Right ventricle myocardium inferior (tissue), 1 donor: ENCODE measurements at places on chromosomes 13 and 19.

- no peak for DNase-seq
These were observed 147.5 kb downstream of the ZNF536 start for GRCh38 chr19:30519607-30520205.

DNA sequence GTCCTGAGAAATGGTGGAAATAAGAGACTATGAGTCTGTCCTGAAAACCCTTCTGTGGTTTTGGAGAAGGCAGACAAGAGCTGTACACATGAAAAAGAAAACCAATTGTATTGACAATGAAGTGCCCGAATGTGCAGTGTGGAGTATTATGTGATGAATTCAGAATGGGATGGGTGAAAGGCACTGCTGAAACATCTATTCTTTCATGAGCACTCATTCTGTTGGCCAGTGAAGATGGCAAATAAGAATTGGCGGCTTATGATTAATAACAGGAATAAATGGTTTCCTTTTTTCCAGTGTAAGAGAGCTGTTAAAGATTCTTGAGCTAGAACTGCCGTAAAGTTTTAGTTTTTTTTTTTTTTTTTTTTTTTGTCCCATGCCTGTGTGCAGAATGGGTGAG is 5.7 kb downstream of the POLR1D start:
- DNase-seq, result no peak

- DNase-seq, result no peak
These were observed 4.2 kb upstream of the RGL3 start for GRCh38 chr19:11423164-11423790.

DNA sequence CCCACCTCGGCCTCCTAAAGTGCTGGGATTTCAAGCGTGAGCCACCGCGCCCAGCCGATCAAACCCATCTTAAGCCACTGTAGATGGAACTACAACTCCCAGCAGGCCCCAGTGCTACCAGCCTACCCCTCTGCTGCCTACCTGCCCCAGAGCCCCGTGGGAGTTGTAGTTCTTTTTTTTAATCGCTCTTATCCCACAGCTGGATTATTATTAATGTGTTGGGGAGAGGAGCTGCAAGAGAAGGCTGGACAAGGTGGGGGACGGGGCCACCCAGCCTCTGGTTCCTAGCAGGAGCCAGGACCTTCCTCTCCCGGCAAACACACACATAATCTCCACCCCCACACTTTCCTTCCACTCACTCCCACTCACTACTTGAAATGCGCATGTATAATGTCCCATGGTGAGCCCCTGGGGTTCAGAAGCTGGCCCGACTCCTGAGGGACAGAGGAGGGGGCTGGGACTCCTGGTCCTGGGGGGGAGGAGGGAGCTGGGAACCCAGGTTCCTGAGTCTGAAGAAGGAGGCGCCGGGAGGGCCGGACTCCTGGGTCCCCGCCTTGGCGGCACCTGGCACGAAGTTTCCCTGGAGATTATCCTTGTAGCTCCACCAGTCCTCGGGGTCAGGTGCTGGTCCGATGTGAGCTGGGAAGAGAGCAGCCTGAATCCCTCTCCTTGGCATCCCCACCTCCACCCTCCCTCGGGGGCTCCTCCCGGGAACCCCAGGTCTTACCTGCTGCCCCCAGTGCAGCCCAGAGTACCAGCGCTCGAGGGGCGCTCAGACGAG is 958 bp downstream of the CA11 start:
- peak; percentile 85 for DNase-seq

DNA sequence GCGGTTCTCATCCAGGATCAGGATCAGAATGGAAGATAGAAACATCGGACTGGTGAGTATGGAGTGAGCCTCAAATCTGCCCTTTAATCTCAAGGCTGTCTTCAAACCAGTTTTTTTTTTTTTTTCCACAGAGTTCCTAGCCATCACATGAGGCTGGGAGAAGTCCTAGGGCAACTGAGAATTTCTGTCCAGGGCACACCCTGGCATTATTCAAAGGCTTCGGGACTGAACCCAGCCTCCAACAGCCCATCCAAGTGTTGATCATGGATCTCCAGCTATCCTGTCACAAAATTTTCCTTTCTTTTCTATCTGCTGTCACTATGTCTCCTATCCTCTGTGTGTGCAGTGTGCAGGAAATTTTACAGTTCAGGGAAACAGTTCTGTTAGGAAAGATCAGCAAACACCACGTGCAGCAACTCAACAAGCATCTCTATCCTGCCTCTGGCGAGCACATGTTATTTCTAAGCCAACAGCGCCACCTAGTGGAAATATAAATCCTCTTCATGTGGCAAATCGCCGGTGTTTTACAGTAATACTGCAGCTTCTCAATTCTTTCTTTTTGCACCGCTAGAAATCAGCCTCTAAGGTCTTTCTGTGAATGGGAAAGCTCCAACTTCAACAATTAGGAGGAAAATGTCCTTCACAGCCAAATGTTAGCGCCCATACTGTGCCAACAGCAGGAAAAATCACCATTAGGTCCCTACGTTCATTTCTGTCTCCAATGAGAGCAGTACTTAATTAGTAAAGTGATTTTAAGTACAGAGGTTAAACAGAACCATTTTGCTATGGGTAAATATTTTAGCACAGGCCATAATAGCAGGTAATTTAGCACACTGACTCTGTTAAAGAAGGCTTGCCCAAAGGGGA is 21.4 kb upstream of the ZNF181 start:
- DNase-seq, result no peak

- DNase-seq, result no peak
These were observed 30.3 kb downstream of the USPL1 start for GRCh38 chr13:30647824-30648521.

- no peak for DNase-seq
These were observed 3.4 kb downstream of the SPRY2 start for GRCh38 chr13:80337288-80338081.

DNA sequence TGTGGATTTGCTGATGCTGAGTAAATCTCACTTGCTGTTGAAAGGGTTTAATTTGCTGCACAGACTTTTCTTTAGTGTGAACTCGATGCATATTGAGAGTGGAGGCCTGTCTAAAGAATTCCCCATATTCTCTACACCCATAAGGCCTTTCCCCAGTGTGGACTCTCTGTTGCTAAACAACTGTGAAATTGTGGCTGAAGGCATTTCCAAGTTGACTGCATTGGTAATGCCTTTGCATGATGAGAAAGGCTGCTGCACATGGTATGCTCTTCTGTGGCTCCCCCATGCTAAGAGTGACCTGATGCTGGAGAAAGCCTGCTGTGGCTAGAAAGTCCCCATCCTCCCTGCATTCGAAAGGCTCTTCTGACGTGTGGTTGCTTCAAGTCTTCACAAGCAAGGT is 6.6 kb upstream of the ZNF599 start:
- no peak for DNase-seq

GRCh38 chr19:821825-822503 is at the start of gene PLPPR3:
PLPPR3 (minus strand) TSS chr19:821955; CDS start chr19:821559, 396 bp downstream.
- DNase-seq, result no peak

DNA sequence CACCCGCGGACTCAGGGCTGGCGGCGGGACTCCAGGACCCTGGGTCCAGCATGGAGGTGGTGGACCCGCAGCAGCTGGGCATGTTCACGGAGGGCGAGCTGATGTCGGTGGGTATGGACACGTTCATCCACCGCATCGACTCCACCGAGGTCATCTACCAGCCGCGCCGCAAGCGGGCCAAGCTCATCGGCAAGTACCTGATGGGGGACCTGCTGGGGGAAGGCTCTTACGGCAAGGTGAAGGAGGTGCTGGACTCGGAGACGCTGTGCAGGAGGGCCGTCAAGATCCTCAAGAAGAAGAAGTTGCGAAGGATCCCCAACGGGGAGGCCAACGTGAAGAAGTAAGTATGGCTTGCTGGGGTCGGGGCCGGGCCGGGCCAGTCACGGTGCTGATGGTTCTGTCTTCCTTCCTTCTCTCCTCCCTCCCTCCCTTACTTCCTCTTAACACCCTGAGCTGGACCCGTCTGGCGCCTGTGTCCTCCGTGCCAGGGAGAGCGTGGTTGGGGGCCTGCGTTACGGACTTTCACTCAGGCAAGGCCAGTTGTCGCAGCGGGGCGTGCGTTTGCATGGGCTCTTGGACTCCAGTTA is 1.4 kb downstream of the STK11 start:
- peak; percentile 86 for DNase-seq

- DNase-seq, result peak; percentile 66
These were observed 1.2 kb downstream of the SEMA6B start for GRCh38 chr19:4557971-4558941.

DNA sequence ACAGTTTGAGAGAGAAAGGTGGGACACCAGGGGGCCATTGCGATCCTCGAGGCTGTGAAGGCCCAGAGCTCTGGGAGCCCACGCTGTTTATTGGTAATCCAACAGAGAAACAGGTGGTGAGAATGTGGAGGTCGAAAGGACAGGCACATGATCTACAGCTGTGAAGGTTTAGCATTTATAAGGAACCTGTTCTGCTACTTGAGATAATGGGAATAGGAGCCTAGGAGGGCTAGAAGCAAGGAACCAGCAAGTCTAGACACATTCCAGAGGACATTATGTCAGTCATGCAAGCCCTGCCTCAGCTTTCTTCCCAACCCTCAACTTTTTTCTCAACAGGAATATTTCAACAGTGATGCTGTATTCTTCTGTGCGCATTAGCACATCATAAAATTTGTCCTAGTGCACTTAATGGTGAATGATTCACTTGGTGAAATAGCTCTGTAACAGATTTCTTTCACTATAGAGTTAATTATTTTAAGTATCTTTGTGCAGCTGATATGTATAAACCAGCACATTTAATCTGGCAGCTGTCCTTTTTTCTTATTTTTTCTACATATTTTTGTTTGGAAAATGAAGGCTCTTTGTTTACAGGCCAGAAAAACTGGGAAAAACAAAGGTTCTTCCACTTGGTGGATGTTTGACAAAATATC is 25.4 kb downstream of the ZNF90 start:
- no peak for DNase-seq

DNA sequence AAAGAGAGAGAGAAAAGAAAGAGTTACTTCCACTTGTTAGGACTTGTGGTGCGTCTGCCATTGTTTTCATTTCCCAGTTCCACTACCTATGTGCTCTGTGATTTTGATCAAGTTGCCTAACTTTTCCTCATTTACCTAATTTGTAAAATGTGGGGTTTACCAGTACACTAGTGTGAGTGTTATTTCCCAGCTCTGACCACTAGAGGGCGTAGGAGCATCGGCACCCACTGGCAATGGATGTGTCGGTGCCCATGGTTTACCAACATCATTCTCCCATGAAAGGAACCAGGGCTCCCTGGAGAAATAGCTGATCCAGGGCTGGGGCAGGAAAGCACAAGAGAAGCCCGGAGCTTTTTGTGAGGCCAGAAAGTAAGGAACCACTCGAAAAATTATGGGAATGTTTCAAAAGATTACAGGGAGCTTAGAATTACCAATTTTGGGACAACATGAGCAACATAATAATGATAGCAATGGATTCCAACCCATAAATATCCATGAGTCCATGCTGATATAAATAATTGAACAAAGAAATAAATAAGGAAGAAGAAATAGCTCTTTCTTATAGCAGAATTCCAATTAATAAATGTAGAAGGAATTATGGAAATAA is 15.1 kb upstream of the CEACAM4 start:
- DNase-seq, result peak; percentile 78

DNA sequence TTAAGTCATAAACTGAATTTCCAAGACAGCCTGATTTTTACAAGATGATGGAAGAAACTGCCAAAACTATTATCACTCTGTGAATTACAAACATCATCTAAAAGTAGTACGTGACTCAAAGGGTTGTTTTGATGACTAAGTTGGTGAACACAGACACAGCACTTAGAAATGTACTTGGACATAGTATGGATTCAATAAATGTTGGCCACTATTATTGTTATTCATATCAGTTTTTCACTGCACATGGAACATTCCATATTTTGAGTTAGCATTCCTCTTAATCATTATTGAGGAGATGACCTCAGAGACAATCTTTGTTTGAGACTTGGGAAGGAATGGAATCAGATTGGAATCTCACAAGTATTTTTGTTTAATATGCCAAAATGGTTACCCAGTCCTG is 172.9 kb downstream of the OXGR1 start:
- DNase-seq, result no peak

GRCh38 chr19:14979476-14980255 is at the start of gene SLC1A6:
SLC1A6 (minus strand) TSS chr19:14979864; CDS start chr19:14972910, 6,954 bp downstream.
- no peak for DNase-seq

DNA sequence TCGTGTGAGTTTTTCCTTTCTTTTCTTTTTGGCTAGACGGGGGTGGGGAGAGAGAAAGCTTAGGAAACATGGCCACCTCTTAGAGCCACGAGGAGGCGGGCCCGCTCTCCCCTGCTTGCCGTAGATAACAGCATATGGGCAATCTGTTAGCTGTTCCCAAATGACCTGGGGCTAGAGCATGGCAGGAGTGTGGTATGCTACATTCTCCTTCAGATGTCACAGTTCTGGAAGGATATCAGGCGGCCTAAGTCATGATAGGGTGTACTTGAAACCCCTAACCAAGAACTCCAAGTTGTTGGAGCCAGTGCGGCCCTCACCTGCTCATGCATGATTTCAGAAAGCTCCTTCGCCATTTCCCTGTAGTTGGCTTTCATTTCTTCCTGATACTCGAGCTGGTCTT is 44.3 kb upstream of the SLC15A1 start:
- no peak for DNase-seq
